CD8-positive, alpha-beta T cell (primary cell): ENCODE measurements at places on chromosomes 7 and 10.

DNA sequence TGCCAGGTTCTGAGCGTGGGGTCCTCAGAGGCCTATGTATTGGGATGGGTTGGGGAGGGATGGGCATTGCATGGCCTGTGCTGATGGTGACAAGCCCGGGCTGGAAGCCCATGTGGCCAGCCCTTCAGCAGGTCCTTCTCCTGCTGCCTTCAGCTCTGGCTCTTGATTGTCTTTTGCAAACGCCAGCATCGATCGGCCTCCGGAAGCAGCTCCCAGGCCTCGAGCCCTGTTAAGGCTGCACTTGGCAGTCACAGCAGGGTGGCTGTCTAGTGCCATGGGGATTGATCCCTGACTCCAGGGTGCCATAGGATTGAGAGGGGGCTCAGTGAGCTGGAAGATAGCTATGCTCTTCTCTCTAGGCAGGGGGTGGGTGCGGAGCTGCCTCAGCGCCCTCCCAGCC, 51.4 kb downstream of the CDH23 start:
- no peak for DNase-seq

DNA sequence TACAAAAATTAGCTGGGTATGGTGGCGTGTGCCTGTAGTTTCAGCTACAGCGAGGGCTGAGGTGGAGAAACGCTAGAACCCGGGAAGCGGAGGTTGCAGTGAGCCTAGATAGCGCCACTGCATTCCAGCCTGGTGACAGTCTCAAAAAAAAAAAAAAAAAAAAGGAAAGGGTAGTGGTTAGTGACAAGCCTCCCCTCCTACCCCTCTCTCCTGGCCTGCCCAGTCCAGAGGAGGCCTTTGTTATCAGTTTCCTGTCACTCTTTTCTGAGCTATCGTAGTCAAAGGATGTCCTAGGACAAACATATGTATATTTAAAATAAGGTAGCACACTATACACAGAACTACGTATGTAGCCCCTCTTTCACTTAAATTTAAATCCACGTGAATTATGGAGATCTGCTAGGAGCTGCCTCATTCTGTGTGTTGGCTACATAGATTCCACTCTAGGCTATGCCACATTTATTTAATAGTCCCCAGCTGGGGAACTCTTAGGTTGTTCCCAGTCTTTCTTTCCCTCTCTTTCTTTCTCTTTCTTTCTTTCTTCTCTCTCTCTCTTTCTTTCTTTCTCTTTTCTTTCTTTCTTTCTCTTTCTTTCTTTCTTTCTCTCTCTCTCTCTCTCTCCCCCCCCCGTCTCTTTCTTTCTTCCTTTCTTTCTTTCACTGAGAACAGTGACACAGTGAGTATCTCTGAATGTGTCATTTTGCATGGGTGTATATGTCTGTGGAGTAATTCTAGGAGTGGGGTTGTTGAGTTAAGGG, 3.9 kb downstream of the TSPAN15 start:
- DNase-seq, result no peak

DNA sequence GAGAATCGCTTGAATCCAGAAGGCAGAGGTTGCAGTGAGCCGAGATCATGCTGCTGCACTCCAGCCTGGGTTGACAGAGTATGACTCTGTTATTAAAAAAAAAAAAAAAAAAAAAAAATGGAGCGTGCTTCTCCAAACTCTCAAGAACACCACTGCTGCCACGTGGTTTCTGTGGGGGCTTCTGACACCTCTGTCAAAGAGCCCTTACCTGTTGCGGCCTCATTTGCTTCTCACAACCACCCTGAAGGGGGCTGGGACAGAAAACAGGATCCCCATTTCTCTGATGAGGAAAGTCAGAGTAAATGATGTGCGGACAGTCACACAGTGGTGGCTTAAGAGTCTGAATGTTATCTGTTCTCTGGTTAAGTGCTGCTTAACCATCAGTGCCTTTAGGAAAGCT, 95.3 kb downstream of the RNF216 start:
- no peak for DNase-seq

GRCh38 chr7:155533120-155533826, 13.1 kb downstream of the CNPY1 start:
- no peak for DNase-seq

DNA sequence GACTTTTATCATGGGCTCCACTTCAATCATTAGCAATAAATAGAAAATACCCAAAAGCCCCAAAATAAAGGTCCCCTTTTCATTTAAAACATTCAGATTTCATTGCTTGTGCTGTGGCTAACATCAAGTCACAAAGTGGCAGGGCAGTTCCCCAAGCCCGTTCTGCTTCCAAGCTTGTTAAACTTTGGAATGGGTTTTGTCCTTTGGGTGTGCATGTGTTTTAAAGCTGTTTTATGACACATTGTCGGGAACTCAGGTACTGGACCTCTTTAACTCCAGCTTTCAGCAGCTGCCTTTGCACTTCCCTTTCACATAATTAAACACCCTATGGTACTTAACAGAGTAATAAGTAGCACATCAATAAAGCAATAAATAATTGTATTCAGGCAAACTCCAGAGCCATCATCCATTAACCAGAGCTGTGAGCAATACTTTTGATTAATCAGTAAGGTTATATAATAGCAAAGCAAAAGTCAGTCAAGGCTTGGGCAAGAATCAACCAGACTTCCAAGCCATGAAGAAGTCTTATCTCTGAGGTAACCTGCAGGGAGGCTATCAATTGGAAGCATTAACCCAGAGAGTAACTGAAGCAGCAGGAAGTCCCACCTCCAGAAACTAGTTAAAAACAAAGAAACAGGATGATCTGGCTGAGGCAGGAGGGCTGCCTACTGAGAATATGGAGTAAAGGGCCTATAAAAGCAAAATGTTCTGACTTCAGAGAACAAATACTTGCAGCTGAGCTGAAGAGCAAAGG, 56.1 kb upstream of the ARID5B start:
- no peak for DNase-seq

GRCh38 chr7:100190048-100190711, 12.5 kb downstream of the STAG3 start:
- no peak for DNase-seq

- DNase-seq, result no peak
Measured at GRCh38 chr10:1461016-1461415, 276.3 kb downstream of the ADARB2 start.

- no peak for DNase-seq
Measured at GRCh38 chr7:106257752-106258151, 27.0 kb downstream of the NAMPT start.

DNA sequence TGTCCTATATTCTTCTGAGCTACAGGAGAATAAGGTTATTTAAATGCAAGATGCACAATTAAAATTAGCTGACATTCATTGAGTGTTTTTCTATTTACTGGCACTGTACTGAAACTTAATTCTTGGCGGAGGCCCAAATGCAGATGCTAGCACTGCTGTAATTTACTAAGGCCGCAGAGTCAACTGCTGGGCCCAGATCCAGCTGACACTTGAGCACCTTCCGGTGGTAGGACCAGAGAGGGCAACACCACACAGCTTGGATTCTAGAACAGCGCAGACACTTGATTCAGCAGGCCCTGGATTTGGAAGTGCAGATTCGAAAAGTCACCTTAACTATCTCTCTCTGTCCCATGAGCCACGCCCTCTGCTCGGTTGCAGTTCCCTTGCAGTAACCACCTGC, 228.6 kb upstream of the TMEM72 start:
- DNase-seq, result no peak

GRCh38 chr7:4029941-4030340, 652.2 kb upstream of the FOXK1 start:
- no peak for DNase-seq

GRCh38 chr7:23277359-23277989, 21.7 kb upstream of the MALSU1 start:
- DNase-seq, result no peak

DNA sequence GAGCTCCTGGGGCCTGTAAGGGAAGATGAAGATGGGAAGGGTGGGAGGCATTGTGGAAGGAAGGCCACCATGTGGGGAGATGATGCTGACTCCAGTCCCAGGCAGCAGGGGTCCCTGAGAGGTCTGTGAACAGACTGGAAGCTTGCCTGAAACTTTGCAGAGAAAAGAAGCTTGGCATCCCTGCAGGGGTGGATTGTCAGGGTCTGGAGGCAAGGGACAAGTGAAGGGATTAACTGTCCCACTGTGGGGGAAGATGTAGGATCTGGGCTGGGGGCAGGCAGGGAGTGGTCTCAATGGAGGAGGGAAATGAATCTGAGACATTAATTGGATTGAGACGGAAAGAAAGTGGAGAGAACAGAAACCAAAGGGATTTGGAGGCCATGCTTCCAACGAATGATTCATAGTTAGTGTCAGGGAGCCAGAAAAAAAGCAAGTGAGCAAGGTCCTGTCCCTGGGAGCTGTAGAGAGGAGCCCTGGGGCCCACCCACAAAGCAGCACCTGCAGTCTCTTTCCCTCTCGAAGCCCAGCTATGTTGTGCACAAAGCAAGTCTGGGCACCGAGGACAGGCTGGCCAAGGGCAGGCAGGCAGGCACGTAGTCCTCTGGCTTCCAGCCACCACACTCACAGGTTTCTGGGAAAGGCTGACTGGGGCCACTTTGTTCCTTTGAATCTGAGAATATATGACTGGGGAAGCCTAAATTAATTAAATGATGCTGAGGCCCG, 4.7 kb upstream of the SLC18A3 start:
- DNase-seq, result no peak

- no peak for DNase-seq
Measured at GRCh38 chr10:121183236-121183635, 332.1 kb downstream of the WDR11 start.

DNA sequence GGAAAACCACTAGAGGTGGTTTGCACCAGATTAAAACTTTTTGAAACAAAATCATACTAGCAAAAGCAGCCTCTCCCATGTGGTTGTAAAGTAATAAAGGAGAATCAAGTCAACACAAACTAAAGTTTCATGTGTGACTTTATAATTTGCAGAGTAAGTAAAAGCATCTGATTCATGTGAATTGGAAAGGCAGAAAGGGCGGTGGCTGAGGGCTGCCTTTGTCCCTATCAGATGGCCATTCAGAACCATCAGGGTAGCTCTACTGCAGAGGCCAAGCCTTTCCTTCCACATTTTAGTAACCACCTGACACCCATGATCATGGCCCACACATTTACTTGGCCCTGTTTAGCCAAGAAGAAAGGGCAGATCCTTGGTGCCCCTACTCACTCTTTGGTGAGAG, 15.7 kb downstream of the WNT16 start:
- no peak for DNase-seq

- DNase-seq, result no peak
Measured at GRCh38 chr7:80134115-80134535, 506 bp upstream of the GNAI1 start.

- no peak for DNase-seq
Measured at GRCh38 chr7:128915841-128916642, 5.5 kb upstream of the KCP start.

DNA sequence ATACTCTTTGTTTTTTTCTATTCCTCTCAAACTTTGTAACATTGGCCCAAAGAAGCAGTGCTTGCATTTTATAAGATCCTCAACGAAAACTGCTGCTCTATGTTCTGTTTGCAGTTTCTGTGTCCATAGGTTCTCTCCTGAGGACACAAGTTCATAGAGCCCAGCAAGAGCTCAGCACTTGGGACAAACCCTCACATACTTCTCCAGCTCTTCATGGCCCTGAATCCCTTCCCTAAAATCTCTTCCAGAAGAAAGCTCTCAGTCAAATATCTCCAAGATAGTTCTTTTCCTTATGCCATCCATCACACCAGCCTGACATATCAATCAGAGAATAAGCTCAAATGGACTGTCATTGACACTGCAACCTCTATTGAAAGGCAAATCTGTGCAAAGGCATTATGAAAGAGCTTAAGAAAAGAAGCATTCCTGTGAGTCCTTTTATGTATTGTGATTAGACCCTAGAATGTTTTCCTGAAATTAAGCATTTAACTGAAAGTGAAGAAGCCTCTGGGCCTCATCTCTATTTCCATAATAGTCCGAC, 405.5 kb downstream of the ANKRD7 start:
- no peak for DNase-seq

DNA sequence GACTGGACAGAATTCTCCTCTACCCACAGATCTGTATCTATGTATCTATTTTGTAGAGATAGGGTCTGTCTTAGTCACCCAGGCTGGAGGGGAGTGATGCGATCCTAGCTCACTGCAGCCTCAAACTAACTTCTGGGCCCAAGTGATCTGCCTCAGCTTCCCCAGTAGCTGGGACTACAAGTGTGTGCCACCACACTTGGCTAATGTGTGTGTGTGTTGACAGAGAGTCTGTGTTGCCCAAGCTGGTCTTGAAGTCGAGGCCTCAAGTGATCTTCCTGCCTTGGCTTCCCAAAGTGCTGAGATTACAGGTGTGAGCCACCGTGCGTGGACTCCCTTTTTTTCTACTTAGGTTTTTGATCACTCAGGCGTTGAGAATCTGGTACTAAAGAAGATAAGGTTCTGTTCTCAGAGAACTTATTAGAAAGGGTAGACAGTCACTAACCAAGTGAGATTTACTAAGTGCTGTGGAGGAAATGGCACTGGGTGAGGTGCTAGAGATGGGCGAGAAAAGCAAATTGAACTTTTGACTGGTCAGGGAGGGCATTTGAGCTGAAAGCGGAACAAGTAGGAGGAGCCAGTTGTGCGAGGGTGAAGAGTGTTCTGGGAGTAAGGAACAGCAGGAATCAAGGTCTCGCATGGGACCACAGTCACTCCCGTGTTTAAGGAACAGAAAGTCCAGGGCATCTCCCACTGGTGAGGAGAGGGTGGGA, 18.0 kb downstream of the NDUFB2 start:
- peak; percentile 6 for DNase-seq

- DNase-seq, result no peak
Measured at GRCh38 chr10:60209874-60210570, 179.7 kb downstream of the ANK3 start.

- DNase-seq, result no peak
Measured at GRCh38 chr7:95264363-95264891, 59.9 kb downstream of the PON1 start.

GRCh38 chr10:124523901-124524300, 62.3 kb downstream of the LHPP start:
- no peak for DNase-seq

GRCh38 chr7:26091933-26092332, 60.1 kb upstream of the NFE2L3 start:
- DNase-seq, result no peak

DNA sequence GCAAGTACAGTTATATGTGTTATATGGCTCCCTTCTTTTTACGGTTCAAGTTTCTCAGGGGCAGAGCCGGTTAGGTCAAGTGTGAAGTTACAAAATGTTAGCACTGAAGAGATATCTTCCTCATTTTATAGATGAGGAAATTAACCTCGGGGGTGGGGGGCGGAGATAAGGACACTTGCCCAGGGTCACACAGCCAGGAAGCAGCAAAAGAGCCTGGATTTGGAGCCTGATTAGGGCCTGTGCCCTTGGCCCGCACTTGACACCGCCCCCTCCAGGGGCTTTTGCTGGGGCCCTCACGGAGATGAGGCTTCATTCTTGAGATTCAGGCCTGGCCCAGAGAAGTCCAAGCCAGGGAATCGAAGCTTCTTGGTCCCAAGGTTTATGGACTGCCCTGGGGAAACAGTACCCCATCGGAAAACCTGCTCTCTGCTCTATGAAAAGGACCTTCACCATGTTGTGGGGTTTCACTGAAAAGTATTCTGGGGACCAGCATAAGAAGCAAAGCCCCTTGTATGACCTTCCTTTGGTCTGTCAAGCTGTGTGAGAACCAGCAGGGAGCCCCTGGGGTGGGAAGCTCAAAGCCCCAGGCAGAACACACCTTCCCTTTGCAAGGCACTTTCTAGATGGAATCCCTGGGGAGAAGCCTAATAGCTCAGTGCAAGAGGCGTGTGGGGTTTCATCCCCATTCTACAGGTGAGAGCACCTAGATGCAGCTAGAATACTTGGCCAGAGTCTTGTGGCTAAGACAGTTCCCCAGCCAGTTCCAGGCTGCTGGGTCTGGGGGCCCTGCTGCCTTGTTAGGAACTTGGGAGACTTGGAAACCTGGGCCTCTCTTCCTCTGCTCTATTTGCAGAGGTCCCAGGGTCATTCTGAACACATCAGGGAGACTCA, 21.9 kb downstream of the UNC5B start:
- DNase-seq, result no peak
